ENCODE measurements at places on chromosomes 6 and 20.

DNA sequence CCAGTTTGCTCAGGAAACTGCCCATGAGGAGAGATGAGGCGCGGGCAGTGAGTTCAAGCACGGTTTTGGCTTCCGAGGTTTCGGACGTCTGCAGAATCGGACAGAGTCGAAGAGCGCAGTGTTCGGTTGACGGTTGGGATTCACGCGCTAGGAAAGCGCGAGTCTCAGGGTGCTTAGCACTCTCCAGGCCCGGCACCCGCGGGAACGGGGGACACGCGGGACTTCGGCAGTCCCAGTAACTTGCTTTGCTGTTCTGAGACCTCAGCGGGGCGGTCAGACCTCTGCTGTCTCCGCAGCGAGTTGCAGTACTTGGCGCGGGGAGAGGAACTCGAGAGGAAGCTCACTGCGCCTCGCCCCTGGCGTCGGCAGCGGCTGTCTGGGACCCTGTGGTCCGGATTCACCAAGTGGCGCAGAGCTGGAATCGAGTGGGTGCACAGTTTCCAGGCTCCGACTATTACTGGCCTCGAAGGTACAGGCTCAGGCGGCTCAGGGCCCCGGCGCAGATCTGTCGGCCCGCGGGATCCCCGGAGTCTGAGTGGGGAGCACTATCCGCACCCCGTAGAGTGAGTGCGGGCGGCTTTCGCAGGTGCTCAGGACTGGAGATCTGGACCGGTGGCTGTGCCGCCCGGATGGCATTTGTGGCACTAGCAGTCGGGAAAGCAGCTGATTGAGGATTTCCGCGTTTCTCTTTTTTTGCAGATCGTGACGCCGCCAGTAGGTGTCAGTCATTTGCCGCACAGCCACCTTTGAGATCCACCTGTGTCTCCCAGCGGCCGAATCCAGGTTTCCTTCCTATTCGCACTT lies at the start of gene POM121L2:
Gene POM121L2 (minus strand): TSS at position 128 of the 804 bp plus-strand sequence. CDS start 103 bp downstream, at position 25.
- H3K27me3 ChIP-seq = peaks cover 85% of the 10 kb centered on the region
- no peaks in the 10 kb centered on the region for H3K36me3 ChIP-seq
- peaks cover 5% of the 10 kb centered on the region for H3K4me1 ChIP-seq

- no peak overlapping the region for H3K27ac ChIP-seq
- no peaks in the 10 kb centered on the region for H3K4me1 ChIP-seq
- no peak overlapping the region for H3K4me3 ChIP-seq
- DNase-seq = no peak
- H3K36me3 ChIP-seq = no peaks in the 10 kb centered on the region
Observed at GRCh38 chr20:51315390-51315789, 227.1 kb downstream of the NFATC2 start.

DNA sequence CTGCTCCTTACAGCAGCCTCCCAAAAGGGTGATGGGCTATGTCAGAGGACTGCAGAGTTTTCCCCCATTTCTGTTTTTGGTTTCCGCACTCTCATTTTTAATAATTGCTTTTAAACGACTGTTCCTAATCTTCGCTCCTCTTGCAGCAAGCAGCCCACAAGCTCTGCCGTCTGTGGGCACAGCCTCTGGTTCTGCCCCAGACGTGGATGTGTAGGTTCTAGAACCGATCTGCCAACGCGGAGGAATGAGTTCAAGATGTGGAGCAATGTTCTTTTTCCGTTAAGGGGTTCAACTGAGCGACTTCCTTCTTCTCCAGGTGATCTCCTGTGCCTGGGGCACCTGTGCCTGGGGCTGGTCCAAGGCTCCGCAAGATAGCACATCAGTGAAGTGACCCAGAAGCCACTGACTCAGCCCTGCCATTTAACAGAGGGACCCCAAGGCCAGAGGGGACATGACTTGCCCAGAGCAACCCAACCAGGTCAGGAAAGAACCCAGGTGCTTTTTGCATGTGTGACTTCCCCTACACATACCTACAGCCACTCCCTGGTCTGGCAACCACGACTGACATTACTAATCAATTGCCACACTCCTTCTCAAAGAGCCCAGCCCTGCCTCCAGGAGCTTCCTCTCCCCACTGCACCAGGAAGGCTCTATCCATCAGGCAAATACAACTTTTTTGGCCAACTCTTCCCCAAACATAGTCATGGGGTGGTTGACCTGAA lies 22.7 kb downstream of the PMEPA1 start:
- H3K27ac ChIP-seq = no peak overlapping the region
- H3K4me3 ChIP-seq = no peak overlapping the region
- peaks cover 5% of the 10 kb centered on the region for H3K36me3 ChIP-seq
- peaks cover 87% of the 10 kb centered on the region for H3K4me1 ChIP-seq
- no peaks in the 10 kb centered on the region for H3K27me3 ChIP-seq

- H3K27me3 ChIP-seq = no peaks in the 10 kb centered on the region
- peaks cover 27% of the 10 kb centered on the region for H3K4me1 ChIP-seq
- peak overlapping the region; percentile 27 for H3K27ac ChIP-seq
- DNase-seq = no peak
- no peak overlapping the region for H3K4me3 ChIP-seq
Observed at GRCh38 chr6:30329331-30329730, 2.6 kb downstream of the TRIM39 start.

- H3K36me3 ChIP-seq = no peaks in the 10 kb centered on the region
- H3K27ac ChIP-seq = no peak overlapping the region
- no peak overlapping the region for H3K4me3 ChIP-seq
- DNase-seq = no peak
- peaks cover 15% of the 10 kb centered on the region for H3K4me1 ChIP-seq
Observed at GRCh38 chr6:138963531-138963930, 24.5 kb downstream of the REPS1 start.

DNA sequence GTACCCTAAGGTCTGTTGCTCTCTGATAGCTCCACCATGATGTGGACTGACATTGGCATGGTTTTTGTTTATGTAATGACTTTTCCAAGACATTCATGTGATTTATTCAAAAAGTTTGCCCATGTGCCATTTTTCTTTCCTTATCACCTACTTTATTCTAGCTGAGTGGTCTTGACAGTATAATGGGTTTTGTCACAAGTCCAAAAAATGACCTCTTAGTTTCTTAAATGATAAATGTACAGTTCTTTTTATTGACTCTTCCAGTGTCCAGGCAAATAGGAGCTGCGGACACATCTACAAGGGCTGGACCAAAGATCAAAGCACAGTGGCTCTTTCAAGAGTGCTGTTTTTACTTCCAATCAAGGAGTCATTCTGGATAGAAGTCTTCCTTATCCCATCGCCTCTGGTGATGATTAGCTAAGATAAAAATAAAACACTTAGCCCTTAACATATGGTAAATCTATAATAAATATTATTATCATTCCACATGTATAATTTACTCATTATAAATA lies 141.4 kb downstream of the MMUT start:
- H3K4me3 ChIP-seq = no peak overlapping the region
- H3K27ac ChIP-seq = no peak overlapping the region
- no peaks in the 10 kb centered on the region for H3K4me1 ChIP-seq
- no peaks in the 10 kb centered on the region for H3K36me3 ChIP-seq

DNA sequence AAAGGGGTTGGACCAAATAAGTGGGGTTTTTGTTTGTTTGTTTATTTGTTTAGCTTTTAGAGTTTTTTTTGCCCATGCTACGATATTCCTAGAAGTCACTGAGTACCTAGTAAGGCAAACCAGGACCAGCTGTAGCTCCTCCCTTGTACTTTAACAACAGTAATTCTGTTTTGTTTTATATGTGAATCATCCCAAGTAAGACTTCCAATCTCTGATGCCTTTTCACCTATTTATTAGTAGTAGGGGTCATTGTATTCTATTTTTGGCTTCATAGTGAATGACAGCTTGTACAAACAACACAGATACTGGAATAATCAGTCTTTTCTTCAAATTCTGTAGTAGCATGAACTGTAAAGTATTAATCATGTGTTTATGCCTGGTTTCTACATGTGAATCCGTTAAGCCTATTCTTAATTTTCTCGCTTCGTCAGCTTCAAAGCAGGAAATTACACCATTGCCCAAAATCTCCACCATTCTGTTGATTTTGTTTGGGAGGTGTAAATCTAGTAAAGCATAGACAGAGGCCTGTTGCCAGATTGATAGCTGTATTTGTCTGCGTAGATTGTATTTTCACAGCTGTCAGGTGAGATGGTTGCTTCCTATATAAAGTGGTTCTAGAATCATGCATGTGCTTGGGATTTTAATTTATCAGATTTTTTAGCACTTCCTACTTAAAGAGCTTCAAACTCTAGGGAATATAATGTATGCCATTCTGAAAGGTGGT lies 151.5 kb upstream of the FLRT3 start:
- DNase-seq = no peak
- no peaks in the 10 kb centered on the region for H3K27me3 ChIP-seq
- no peaks in the 10 kb centered on the region for H3K4me1 ChIP-seq
- no peak overlapping the region for H3K4me3 ChIP-seq
- H3K27ac ChIP-seq = no peak overlapping the region

GRCh38 chr20:62908971-62909791 lies 17.1 kb downstream of the DIDO1 start:
- peaks cover 63% of the 10 kb centered on the region for H3K36me3 ChIP-seq
- H3K27ac ChIP-seq = no peak overlapping the region
- H3K4me1 ChIP-seq = peaks cover 21% of the 10 kb centered on the region
- H3K27me3 ChIP-seq = no peaks in the 10 kb centered on the region

DNA sequence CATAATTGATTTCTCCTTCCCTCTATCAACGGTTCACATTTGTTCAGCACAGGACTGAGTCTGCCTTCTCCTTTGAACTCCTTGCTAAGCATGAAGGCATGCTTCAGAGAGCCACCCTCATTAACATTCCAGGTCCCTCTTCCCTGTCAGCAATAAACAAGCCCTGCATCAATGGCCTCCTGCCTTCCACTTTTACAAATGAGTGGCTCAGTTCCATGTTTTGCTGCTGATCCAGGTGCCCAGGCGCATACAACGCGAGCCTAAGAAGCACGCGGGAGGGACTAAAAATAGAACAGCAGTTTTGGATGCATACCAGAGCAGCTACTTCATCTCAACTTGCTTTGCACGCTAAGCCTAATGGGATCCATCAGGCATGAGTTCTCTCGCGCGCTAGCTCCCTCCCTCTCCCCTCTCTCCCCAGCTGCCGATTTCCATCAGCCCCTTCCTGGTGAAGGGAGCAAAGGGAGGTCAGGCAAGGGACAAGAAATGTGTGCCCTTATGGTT lies 53.4 kb downstream of the TRAF3IP2 start:
- H3K27me3 ChIP-seq = no peaks in the 10 kb centered on the region
- H3K4me3 ChIP-seq = no peak overlapping the region
- no peaks in the 10 kb centered on the region for H3K36me3 ChIP-seq
- peak overlapping the region; percentile 22 for H3K27ac ChIP-seq
- H3K4me1 ChIP-seq = peaks cover 7% of the 10 kb centered on the region
- peak; percentile 40 for DNase-seq

DNA sequence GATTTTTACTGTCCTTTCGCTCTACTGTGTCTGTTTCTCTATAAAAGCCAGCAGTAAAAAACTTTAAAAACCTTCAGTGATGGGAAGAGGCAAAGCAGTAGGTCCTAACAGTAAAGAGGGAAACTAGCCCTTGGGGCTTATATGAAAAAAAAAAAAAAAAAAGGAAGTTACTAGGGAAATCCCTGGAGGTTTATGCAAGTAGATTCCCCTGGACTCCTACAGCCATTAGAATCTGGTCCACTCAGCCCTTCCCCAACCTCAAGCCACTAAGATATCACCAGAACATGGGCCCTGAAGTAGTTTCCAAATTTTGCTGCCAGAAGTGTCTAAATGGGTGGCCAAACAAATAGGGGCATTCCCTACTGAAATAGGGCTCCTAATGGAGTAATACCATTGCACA lies 70.5 kb upstream of the HINT3 start:
- no peak overlapping the region for H3K27ac ChIP-seq
- H3K4me3 ChIP-seq = no peak overlapping the region
- DNase-seq = no peak
- H3K27me3 ChIP-seq = no peaks in the 10 kb centered on the region
- peaks cover 17% of the 10 kb centered on the region for H3K36me3 ChIP-seq

GRCh38 chr6:2203264-2203663 lies 42.1 kb downstream of the GMDS start:
- no peaks in the 10 kb centered on the region for H3K27me3 ChIP-seq
- no peak for DNase-seq
- no peak overlapping the region for H3K4me3 ChIP-seq
- H3K4me1 ChIP-seq = peaks cover 21% of the 10 kb centered on the region
- peak overlapping the region; percentile 65 for H3K27ac ChIP-seq
- H3K36me3 ChIP-seq = no peaks in the 10 kb centered on the region

- peaks cover 27% of the 10 kb centered on the region for H3K4me1 ChIP-seq
- DNase-seq = no peak
- H3K4me3 ChIP-seq = no peak overlapping the region
- no peak overlapping the region for H3K27ac ChIP-seq
- H3K36me3 ChIP-seq = no peaks in the 10 kb centered on the region
Observed at GRCh38 chr20:50216543-50217206, 26.0 kb downstream of the CEBPB start.

DNA sequence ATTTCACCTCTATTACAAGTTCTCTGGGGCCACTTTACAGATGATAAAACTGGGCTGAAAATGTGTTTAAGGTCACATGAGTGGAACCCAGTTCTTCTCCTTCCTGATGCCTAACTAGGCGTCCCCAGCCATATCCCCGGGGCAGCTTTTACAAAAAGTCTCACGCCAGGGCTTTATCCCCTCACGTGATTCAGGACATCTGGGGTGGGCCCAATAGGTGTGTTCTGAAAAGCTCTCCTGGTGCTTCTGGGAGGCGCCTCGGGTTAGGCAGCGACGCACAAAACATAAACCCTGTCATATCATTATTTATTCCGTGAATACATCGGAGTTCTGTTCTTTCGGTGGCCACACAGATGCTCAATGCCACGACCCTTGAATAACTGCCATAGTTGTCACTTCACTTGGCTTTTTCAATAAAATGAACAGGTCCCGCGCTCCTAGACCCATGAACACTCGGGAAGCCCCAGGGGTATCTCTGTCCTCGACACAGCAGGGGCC lies 32.1 kb downstream of the SF3B5 start:
- peak overlapping the region; percentile 71 for H3K4me3 ChIP-seq
- no peak for DNase-seq
- H3K4me1 ChIP-seq = peaks cover 28% of the 10 kb centered on the region
- H3K27me3 ChIP-seq = peaks cover 29% of the 10 kb centered on the region
- no peak overlapping the region for H3K27ac ChIP-seq
- H3K36me3 ChIP-seq = no peaks in the 10 kb centered on the region
